HFF-Myc (cell line): ENCODE measurements at places on chromosomes 13 and 19.

- DNase-seq = peak; percentile 0
These were observed 181.3 kb downstream of the PCDH9 start for GRCh38 chr13:67048821-67049150.

- no peak for DNase-seq
These were observed 500 bp upstream of the IFI30 start for GRCh38 chr19:18173054-18173571.

DNA sequence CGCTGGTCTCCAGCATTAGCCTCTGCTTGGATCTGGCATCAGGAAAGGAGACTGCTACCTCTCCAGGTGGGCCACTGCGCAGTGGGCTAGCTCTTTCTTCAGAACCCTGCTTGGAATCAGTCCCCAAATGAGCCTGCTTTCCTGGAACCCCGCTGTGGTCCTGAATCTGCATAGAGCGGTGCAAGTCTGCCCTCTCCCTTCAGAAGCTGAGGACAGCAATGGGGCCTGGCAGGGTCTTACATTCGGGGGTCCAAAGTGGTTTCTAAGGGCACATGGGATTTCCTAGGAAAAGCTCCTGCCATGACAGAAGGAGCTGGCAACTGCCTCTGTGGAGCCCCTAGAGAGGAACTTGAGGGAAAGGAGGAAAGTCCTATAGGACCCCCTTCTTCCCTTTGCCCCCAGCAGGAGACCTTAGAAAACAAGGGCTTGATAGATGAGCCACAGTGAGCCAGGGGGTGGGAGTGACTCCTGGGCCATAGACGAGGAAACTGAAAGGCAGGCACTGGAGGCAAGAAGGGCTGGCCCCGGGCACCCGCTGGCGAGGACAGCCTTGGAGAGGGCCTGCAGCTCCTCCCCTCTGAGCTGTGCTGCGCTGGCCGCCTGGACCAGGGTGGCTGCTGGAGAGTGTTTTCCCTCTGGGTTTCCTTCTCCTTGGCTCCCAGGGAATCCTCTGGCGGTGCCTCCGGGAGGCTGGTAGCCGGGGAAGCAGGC lies 1.4 kb upstream of the VSTM2B start:
- DNase-seq = no peak

- no peak for DNase-seq
These were observed 90.7 kb upstream of the MCF2L start for GRCh38 chr13:112877976-112878955.

DNA sequence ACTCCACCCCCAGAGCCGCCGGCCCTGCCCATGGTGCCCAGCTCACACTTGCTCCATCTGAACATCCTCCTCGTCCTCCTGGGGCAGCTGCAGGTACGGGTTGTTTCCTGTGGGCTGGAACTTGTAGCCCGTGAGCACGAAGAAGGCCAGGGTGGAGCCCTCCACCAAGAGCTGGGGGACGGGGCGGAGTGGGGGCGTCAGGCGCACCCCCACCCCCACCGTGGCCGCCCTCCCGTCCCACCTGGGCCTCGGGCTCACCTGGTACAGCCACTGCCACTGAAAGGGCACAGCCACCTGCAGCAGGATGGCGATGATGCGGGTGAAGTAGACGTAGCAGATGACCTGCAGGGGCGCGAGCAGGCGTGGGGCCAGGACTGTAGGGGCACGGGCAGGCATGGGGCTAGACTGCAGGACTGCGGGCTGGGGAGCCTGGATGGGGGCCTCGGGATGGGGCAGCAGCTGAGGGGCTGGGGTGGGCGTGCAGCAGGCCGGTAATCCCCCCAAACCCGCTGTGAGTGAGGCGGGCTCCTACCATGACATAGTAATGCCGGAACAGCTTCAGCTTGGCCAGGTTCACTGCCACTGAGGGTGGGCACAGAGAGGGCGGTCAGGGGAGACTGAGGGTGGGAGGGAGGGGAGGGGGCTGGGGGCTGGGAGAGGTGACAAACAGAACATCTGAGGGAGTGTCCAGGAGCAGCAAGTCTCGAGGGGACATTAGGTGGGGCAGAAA lies 6.3 kb downstream of the GPR108 start:
- DNase-seq = no peak

- no peak for DNase-seq
These were observed 15.7 kb downstream of the PRAM1 start for GRCh38 chr19:8486661-8487136.

GRCh38 chr19:49973987-49974386 lies 13.0 kb upstream of the SIGLEC11 start:
- DNase-seq = no peak

GRCh38 chr19:49073514-49074378 lies 1.2 kb upstream of the KCNA7 start:
- no peak for DNase-seq

DNA sequence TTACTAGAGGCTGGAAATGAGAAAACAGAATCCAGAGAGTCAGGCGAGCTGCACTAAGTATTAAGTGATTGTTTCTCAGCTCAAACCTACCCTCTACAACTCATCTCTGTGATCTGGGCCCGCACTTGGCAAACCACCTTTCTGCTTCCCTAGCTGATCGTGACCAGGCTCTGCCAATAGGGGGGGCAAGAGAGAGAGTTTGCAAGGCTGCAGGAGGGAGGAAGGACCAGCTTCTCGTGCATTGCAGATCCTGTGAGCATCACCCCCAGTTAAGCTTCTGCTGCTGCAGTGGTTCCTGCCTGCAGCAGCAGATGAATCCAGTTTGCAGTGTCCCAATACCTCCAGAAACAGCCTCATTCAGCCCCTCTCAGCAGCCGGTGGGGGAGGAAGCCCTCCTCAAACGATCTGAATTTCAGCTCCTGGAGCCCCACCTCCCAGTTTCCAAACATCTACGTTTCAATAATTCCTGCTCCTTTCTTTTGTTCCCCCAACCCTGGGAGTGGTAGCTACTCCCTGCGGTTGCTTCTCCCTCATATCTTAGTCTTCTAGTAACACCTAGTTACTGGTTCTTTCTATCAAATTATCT lies 20.0 kb downstream of the XRCC1 start:
- DNase-seq = peak; percentile 49

DNA sequence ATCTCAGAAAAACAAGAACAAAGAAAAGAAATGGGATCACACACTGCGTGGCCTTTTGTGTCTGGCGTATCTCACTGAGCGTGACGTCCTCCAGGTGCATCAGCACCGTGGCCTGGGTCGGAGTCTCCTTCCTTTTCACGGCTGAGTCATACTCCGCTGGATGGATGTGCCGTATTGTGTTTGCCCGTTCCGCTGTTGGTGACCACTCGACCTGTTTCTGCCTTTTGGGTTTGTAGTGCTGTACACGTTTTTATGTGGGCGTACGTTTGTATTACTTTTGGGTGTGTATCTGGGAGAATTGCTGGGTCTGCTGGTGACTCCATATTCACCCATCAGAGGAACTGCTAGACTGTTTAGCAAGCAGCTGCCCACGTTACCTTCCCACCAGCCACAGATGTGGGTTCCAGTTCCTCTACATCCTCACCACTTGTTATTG lies 11.4 kb downstream of the ARID3A start:
- DNase-seq = no peak

GRCh38 chr13:41267106-41267505 lies 3.7 kb upstream of the MTRF1 start:
- no peak for DNase-seq

DNA sequence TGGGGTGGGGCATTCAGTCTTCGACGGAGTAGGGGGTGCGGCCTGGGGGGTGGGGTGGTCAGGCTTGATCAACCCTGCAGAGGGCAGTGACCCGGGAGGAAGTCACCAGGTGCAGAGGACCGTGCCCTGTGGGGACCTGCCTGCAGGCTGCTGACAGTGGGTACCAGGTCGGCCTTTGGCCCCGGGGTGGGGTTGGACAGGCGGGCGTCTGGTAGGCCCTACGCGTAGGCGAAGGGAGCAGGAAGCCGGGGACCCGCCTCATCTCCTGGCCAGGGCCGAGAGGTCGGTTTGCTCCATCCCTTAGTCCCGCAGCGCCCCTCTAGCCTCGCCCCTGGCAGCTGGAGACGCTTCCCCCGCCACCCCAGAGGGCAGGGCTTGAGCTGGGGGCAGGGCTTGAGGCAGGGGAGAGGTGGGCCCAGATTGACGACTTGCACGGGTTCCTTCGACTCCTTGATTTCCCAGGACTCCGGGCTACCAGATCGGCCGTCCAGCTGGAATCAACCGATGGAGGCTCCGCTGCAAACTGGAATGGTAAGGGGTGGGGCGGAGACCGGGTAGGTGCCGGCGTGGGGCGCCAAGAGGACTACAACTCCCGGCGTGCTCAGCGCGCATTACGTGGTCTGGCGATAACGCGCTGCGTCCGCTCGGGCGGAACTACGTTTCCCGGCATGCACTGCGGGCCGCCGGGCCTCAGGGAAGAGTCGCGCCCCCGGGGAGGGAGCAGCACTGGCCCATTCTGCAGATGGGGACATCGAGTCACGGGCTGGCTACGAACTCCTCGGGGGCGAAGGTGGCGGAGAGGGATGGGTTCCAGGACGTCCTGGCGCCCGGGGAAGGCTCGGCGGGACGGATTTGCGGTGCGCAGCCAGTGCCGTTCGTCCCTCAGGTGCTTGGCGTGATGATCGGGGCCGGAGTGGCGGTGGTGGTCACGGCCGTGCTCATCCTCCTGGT lies at the start of gene PNPLA6:
TSS of gene PNPLA6 (plus strand) at position 671 of the 951 bp plus-strand sequence. CDS start at position 743, 72 bp downstream.
- peak; percentile 76 for DNase-seq

DNA sequence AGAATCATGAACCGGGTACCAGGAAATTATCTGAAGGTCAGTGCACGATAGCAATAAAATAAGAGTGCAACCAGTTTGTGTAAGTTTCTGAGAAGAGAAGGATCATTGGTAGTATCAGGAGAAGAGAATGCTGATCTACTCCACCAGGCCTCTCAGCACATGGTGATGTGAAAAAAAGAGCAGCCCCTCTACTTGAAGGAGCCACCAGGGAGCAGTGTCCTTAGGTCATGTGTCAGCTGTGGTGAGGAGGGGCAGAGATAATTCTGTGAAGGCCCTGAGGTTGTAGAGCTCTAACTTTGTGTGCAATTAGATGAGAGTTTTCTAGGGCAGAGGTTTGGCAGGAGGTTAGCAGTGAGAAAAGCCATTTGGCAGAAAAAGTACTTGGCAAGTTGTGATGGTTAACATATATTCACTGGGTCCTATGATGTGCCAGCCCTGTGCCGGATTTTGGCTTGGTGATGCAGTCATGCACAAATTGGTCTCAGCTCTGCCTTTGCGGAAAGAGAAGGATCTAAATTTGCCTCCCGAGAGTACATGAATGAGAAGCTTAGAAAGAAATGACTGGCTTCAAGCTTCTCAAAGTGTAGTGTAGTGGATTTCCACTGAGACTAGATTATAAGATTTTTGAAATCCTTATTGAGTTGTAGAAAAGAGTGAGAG lies 19.2 kb upstream of the ZC3H13 start:
- DNase-seq = no peak
